T-cell (primary cell): ENCODE measurements at places on chromosomes 4 and X. TPM values are rescaled to one million over a fixed set of nuclear protein-coding genes. Genes with fewer than 3 reads are reported as not detected.

Gene FREM3
- total RNA-seq, result not detected

GRCh38 chrX:15382813-15383212, 1.4 kb downstream of the VEGFD start:
- no peak overlapping the region for H3K27ac ChIP-seq
- no peak for DNase-seq
- H3K27me3 ChIP-seq, result no peaks in the 10 kb centered on the region
- no peaks in the 10 kb centered on the region for H3K36me3 ChIP-seq
- H3K4me1 ChIP-seq, result no peaks in the 10 kb centered on the region

DNA sequence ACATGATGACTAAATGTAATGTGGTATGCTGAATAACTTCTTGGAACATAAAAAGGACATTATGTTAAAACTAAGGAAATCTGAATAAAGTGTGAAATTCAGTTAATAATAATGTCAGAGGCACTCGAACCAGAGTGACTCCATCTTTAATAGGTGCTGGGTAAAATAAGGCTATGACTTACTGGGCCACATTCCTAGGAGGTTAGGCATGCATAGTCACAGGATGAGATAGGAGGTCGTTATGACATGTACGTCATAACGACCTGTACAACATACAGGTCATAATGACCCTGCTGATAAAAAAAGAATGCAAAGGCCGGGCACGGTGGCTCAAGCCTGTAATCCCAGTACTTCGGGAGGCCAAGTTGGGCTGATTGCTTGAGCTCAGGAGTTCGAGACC, 28.9 kb upstream of the OPHN1 start:
- no peaks in the 10 kb centered on the region for H3K36me3 ChIP-seq
- H3K4me1 ChIP-seq, result no peaks in the 10 kb centered on the region
- H3K27ac ChIP-seq, result no peak overlapping the region
- DNase-seq, result no peak
- H3K4me3 ChIP-seq, result no peak overlapping the region
- no peaks in the 10 kb centered on the region for H3K27me3 ChIP-seq

GRCh38 chr4:124970011-124970410, 257.5 kb upstream of the ANKRD50 start:
- no peaks in the 10 kb centered on the region for H3K27me3 ChIP-seq
- no peaks in the 10 kb centered on the region for H3K36me3 ChIP-seq
- H3K27ac ChIP-seq, result no peak overlapping the region
- no peak overlapping the region for H3K4me3 ChIP-seq
